Panc1 (cell line): ENCODE measurements at places on chromosomes 16 and 17. TPM values are rescaled to one million over a fixed set of nuclear protein-coding genes. Genes with fewer than 3 reads are reported as not detected.

Gene SOX15
- total RNA-seq = 0.33 TPM

GRCh38 chr16:9384141-9384540 lies 292.7 kb downstream of the HAPSTR1 start:
- H3K36me3 ChIP-seq = no peaks in the 10 kb centered on the region
- H3K27ac ChIP-seq = no peak overlapping the region
- DNase-seq = no peak
- H3K4me1 ChIP-seq = no peaks in the 10 kb centered on the region
- peaks cover 3% of the 10 kb centered on the region; the same call in 1 of the 2 replicates for H3K27me3 ChIP-seq
- H3K4me3 ChIP-seq = no peak overlapping the region

Gene PYY
- total RNA-seq = not detected

Gene SCGB1C2
- total RNA-seq = not detected

Gene IRX5
- 2.7 TPM for total RNA-seq

- DNase-seq = no peak
- no peak overlapping the region for H3K27ac ChIP-seq
- no peaks in the 10 kb centered on the region for H3K27me3 ChIP-seq
These were observed 6.8 kb downstream of the UNKL start for GRCh38 chr16:1407753-1408152.

Gene NPIPB6
- total RNA-seq = 1.3 TPM

GRCh38 chr16:69855592-69855991 lies 93.5 kb downstream of the WWP2 start:
- DNase-seq = no peak
- H3K36me3 ChIP-seq = no peaks in the 10 kb centered on the region
- H3K4me1 ChIP-seq = no peaks in the 10 kb centered on the region
- H3K27ac ChIP-seq = no peak overlapping the region
- H3K27me3 ChIP-seq = no peaks in the 10 kb centered on the region

GRCh38 chr16:72532906-72533410 lies 361.0 kb upstream of the PMFBP1 start:
- H3K27me3 ChIP-seq = no peaks in the 10 kb centered on the region
- H3K4me3 ChIP-seq = no peak overlapping the region
- H3K4me1 ChIP-seq = no peaks in the 10 kb centered on the region
- DNase-seq = no peak

DNA sequence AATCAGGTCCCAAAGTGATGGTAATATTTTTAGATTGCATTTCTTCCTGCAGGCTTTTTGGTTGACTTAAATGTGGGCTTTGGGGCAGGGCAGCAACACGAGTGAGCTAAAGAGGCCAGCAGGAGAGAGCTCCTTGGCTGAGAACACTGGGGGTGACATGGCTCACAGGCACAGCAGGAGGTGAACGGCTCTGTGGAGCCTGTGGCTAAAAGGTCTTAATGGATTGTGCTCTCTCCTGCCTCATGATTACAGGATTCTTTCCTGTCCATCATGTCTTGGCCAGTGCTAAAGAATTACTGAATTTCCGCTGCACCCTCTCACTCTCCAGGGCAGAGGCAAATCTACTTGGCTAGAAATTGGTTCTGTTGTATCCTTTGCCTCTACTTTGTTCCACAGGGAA lies 366.6 kb downstream of the HS3ST4 start:
- H3K4me3 ChIP-seq = no peak overlapping the region
- H3K4me1 ChIP-seq = no peaks in the 10 kb centered on the region
- DNase-seq = no peak
- no peak overlapping the region for H3K27ac ChIP-seq
- H3K27me3 ChIP-seq = no peaks in the 10 kb centered on the region

Gene SLC5A10
- not detected for total RNA-seq

- H3K36me3 ChIP-seq = no peaks in the 10 kb centered on the region
- H3K27me3 ChIP-seq = no peaks in the 10 kb centered on the region
- no peaks in the 10 kb centered on the region for H3K4me1 ChIP-seq
These were observed 10.3 kb upstream of the MLYCD start for GRCh38 chr16:83888672-83889044.

GRCh38 chr16:3214904-3215600 lies 19.9 kb downstream of the ZNF200 start:
- H3K27me3 ChIP-seq = no peaks in the 10 kb centered on the region
- H3K4me1 ChIP-seq = no peaks in the 10 kb centered on the region
- H3K36me3 ChIP-seq = no peaks in the 10 kb centered on the region
- H3K4me3 ChIP-seq = no peak overlapping the region

GRCh38 chr16:72960101-72960500 lies 87.8 kb downstream of the ZFHX3 start:
- H3K4me1 ChIP-seq = no peaks in the 10 kb centered on the region
- no peaks in the 10 kb centered on the region for H3K27me3 ChIP-seq
- H3K4me3 ChIP-seq = no peak overlapping the region
- no peak for DNase-seq
- H3K36me3 ChIP-seq = no peaks in the 10 kb centered on the region

Gene UNKL
- total RNA-seq = 26.6 TPM

GRCh38 chr17:40190197-40191021 lies 13.1 kb downstream of the RAPGEFL1 start:
- H3K36me3 ChIP-seq = no peaks in the 10 kb centered on the region
- H3K4me3 ChIP-seq = peak overlapping the region; percentile 56
- 0 out of 2 replicates have a peak, but pooled peaks cover 5% of the 10 kb centered on the region for H3K4me1 ChIP-seq

- DNase-seq = no peak
- H3K4me3 ChIP-seq = no peak overlapping the region
- H3K27me3 ChIP-seq = no peaks in the 10 kb centered on the region
- H3K4me1 ChIP-seq = no peaks in the 10 kb centered on the region
These were observed 29.3 kb downstream of the HIC1 start for GRCh38 chr17:2084036-2084765.

GRCh38 chr17:10114931-10115535 lies 83.4 kb downstream of the GAS7 start:
- H3K27me3 ChIP-seq = no peaks in the 10 kb centered on the region; the same call in 1 of the 2 replicates
- no peak overlapping the region for H3K4me3 ChIP-seq
- H3K36me3 ChIP-seq = no peaks in the 10 kb centered on the region
- no peak for DNase-seq
- no peaks in the 10 kb centered on the region for H3K4me1 ChIP-seq

DNA sequence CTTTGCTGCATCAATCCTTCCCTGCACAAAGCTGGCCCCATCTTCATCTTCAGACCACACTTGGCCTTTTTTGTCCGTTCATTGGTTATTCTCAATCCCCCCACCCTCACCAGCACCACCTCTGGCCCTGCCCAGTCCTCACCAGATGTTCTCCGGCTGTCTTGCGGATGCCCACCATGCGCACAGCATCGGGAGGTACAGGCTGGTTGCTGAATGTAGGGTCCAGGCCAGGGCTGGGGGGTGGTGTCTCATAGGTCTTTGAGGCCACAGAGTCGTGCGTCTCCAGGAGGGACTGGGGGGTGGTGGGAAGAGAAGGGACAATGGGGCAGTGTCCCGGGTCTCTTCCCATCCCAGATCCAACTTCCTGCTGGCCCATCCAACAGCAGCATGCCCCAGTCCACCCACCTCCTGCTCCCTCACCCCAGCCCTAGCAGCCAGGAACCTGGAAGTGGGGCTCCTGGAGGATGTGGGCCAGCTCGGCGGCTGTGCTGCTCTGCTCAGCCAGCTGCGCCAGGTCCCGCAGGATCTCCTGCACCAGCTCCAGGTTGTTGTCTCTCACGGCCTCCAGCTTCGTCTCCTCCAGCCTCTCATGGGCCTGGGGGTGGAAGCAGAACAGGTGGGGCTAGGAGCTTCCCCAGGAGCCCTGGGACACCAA lies 24.4 kb downstream of the MPP2 start:
- H3K27ac ChIP-seq = no peak overlapping the region
- no peak overlapping the region for H3K4me3 ChIP-seq
- H3K4me1 ChIP-seq = no peaks in the 10 kb centered on the region
- DNase-seq = no peak
- H3K27me3 ChIP-seq = no peaks in the 10 kb centered on the region

GRCh38 chr17:79670537-79671084 lies 59.8 kb upstream of the RBFOX3 start:
- no peaks in the 10 kb centered on the region; the same call in 1 of the 2 replicates for H3K27me3 ChIP-seq
- no peaks in the 10 kb centered on the region for H3K36me3 ChIP-seq
- no peak for DNase-seq
- H3K27ac ChIP-seq = no peak overlapping the region
- H3K4me1 ChIP-seq = no peaks in the 10 kb centered on the region
- no peak overlapping the region for H3K4me3 ChIP-seq

DNA sequence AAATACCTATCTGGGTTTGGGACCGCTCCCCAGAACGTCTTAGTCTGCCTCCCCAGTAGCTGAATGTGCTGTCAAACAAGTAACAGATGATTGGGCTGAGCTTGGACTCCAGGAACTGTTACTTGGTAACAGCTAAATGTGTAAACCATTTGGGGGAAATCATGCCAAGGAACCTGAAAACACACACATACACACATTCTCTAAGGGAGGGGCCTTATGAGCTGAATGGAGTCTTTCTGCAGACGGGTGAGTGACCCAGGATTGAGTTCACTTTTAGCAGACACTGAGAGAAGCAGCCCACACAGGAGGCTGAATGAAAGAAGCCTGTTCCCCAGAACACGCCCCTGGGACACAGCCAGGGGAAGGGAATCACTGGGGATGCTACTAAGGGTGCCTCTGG lies 1.6 kb downstream of the ACLY start:
- H3K27me3 ChIP-seq = no peaks in the 10 kb centered on the region
- peak overlapping the region; percentile 95 for H3K4me3 ChIP-seq
- peak overlapping the region; percentile 88 for H3K27ac ChIP-seq
- H3K36me3 ChIP-seq = peaks cover 4% of the 10 kb centered on the region; the same call in 1 of the 2 replicates

- no peaks in the 10 kb centered on the region for H3K4me1 ChIP-seq
- no peaks in the 10 kb centered on the region for H3K27me3 ChIP-seq
- DNase-seq = no peak
- H3K27ac ChIP-seq = no peak overlapping the region
- H3K4me3 ChIP-seq = no peak overlapping the region
These were observed 341.1 kb downstream of the PMP22 start for GRCh38 chr17:14923981-14924380.

Gene CACNG5
- total RNA-seq = 0.21 TPM

DNA sequence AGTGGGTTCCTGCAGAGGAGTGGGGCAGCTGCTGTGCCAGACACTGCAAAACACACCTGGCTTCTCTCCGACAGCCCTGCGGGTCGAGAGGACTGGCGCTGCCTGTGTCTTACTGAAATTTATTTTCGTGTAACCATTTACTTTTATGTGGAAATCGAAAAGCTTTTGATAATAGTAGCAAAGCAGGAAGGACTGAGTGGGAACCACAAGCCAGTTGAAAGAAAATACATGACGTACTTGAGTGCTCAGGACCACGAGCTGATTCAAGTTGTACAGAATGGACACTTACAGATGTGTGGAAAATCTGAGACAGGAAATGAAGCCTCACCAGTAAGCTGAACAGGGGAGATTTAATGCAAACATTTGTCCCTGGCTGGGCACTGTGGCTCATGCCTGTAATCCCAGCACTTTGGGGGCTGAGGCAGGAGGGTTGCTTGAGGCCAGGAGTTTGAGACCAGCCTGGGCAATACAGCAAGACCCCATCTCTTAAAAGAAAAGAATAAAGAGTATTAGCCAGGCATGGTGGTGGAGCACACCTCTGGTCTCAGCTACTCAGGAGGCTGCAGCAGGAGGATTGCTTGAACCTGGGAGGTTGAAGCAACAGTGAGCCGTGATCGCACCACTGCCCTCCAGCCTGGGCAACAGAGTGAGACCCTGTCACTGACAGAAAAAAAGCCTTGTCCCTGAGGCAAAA lies 11.3 kb upstream of the RPL13 start:
- H3K4me1 ChIP-seq = no peaks in the 10 kb centered on the region
- H3K27ac ChIP-seq = no peak overlapping the region

Gene DNAAF8
- total RNA-seq = 2.3 TPM
